Activated T-cell treated with anti-CD3 and anti-CD28 coated beads for 48 hours (primary cell): ENCODE measurements at places on chromosomes 5 and 9.

GRCh38 chr5:141868541-141868940 is 9.7 kb downstream of the PCDH1 start:
- no peak for DNase-seq

- DNase-seq = no peak
These were observed 192.4 kb downstream of the OLFM1 start for GRCh38 chr9:135279834-135280393.

DNA sequence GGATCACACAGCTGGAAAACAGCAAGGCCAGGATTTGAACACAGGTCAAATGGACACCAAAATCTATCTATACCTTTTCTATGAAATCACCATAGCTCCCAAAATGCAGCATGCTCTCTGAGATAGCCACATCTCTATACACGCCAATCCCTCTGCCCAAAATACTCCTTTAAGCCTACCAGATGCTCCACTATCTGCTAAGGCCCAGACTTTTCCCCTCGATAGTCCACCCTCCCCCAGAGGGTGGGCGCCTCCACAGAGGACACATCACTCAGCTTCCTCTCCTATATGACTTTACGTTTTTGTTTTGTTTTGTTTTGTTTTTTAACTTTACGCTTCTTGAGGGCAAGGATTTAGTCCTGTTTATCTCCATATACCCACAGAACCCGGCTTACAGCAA is 46.8 kb downstream of the MTMR12 start:
- no peak for DNase-seq

GRCh38 chr5:142301540-142301939 is 23.3 kb downstream of the SPRY4 start:
- no peak for DNase-seq
